ENCODE measurements at places on chromosomes 7 and 10. TPM values are rescaled to one million over a fixed set of nuclear protein-coding genes. Genes with fewer than 3 reads are reported as not detected.
A peak's percentile ranks its signal among the peaks of the same experiment; 100 is the strongest.

Gene MMP21
- total RNA-seq = not detected

Gene PRPS1L1
- not detected for total RNA-seq

Gene UBN2
- total RNA-seq = 42.0 TPM

Gene STOX1
- 5.4 TPM for total RNA-seq

DNA sequence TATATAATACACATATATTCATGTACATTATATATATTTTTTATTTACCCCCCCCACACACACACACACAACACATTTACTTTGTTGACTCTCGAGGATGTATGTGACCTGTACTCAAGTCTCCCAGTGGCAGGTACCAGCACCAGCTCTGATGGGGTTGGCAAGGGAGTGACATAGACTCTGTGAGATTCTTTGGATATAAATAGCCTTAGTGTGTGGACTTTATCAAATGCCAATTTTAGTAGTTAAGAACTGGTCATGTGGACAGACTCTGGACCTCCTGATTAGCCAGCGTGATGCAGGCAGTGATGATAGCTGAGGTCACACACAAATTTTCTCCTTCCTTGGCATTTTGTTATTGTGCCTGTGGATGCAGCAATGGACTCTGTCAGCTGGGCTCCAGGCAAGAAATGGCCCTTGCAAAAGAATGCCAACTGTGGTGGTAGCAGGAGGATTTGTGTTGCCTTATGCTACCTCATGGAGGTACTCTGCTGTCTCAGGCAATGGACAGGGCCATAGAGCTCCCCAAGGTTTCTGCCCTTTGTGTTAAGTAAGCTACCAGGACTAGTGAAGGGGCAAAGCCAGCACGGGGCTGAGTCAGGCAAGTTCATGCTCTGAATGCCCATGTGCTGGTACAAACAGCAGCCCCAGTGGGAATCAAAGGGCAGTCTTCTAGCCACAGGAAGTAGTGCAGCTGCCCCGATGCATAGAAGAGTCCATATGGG, 224.6 kb upstream of the ZWINT start:
- no peak for DNase-seq
- H3K27ac ChIP-seq = no peak overlapping the region
- no peaks in the 10 kb centered on the region for H3K4me1 ChIP-seq
- no peaks in the 10 kb centered on the region for H3K27me3 ChIP-seq
- no peak overlapping the region for H3K4me3 ChIP-seq
- no peaks in the 10 kb centered on the region for H3K36me3 ChIP-seq

DNA sequence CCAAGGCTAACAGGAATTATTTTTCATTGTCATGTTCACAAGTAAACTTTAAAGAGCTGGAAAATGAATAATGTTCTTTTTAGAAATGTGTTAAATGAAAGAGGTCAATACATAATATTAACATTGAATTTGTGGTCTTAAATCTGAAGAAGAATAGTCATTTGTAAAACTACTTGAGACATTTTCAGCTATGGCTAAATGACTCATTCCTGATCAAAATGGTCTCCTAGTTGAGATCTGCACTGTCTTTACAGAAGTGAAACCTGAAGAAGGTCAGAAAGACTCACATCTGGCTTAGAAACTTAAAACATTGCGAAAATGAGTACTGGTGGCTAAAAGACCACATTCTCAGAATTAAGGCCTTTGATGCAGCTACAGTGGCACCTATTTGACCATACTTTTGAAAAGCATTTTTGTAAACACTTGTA, 5.9 kb downstream of the PIK3CG start:
- no peak for DNase-seq

GRCh38 chr10:49539320-49539885, 482 bp upstream of the ERCC6 start:
- H3K27me3 ChIP-seq = peaks cover 11% of the 10 kb centered on the region
- DNase-seq = peak; percentile 73
- no peaks in the 10 kb centered on the region for H3K4me1 ChIP-seq
- H3K36me3 ChIP-seq = no peaks in the 10 kb centered on the region
- peak overlapping the region; percentile 82 for H3K4me3 ChIP-seq

GRCh38 chr7:19110776-19111175, 6.7 kb downstream of the TWIST1 start:
- H3K4me3 ChIP-seq = no peak overlapping the region
- peak; percentile 55 for DNase-seq
- no peaks in the 10 kb centered on the region for H3K4me1 ChIP-seq
- H3K36me3 ChIP-seq = no peaks in the 10 kb centered on the region
- no peak overlapping the region for H3K27ac ChIP-seq

DNA sequence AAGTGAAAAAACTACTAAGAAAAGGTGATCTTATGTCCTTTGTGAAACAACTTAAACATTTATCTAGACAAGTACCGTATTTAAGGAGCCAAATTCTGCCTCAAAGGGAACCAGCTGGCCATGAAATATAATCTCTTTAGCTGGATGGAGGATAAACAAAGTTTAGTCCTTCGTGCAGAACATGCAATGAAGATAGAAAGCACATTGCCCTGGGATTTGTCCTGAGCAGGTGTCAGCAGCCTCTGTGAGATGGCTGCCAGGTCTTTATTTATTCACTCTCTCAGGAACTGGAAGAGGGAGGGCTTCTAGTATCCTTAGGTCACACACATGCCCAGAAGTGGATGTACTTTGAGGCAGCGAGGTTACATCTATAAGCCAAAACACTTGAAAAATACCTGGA, 57.4 kb upstream of the CASD1 start:
- no peak overlapping the region for H3K4me3 ChIP-seq
- no peaks in the 10 kb centered on the region for H3K36me3 ChIP-seq
- no peak overlapping the region for H3K27ac ChIP-seq
- no peak for DNase-seq

- H3K36me3 ChIP-seq = no peaks in the 10 kb centered on the region
- no peak for DNase-seq
- H3K4me3 ChIP-seq = no peak overlapping the region
- H3K27me3 ChIP-seq = no peaks in the 10 kb centered on the region
Observed at GRCh38 chr7:22460363-22460988, 39.5 kb downstream of the STEAP1B start.

DNA sequence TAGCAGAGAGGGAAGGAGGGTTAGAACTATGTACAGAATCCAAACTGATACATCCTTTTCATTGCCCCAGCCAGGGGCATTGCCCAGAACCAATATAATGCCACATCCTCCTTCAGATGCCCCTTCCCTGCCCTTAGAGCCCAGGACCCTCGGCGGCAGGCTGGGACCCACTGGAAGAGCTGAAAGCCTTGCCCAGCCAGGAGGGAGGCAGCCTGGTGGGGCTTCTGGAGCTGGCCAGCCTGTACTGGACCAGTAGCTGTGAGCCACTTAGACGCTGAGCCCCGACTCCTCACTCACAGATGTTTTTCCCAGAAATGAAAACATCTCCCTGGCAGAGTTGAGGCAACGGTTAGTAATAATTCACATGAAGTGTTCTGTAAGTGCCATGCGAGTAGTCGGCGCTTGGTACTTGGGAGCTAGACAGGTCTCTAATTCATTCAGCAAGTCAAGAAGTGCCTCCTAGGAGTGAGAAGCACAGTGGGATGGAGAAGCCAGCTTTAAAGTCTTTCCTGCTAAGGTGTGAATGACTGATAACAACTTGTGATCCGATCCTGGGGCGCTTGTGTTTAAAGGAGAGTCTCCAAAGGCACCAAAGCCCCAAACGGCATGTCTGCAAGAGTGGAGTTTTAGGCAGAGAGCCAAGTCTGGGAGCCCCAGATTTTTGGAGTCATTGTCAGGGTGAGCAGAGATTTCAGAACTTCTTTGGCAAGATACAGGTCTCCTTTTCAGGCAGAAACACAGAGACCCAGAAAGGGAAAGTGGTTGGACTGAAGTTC, 9.8 kb downstream of the VSIR start:
- no peak for DNase-seq
- no peak overlapping the region for H3K27ac ChIP-seq
- H3K4me1 ChIP-seq = no peaks in the 10 kb centered on the region

DNA sequence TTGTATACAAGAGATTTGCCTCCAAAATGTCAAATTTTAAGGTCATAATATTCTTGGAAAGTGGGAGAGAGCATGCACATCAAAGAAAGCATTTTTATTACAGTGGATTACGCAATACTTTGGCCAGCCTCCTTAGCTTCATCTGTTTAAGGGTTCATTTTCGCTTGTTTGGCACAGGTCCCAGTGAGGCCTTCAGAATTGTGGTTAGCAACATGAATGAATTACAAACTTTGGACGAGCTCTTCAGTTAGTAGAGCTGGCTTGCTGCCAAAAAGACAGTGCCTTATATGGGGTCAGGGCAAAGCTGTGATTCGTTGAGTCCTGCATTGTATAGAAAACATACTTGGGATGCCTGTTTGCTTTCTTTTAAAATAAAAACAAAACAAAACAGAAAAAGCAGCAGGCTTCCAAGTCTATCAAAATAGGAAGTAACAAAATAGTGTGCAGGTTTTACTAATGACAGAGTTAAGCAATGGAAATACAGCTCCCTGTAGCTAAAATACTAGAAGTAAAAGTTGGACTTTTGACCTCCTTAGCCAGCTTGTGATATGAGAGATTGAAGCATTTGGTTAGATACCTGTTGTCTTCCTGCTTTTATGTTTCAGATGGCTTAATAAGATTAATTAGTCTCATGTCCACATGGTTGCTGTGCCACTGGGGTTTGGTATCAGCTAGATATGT, 190.8 kb downstream of the MLLT10 start:
- peak overlapping the region; percentile 61 for H3K27ac ChIP-seq
- H3K27me3 ChIP-seq = no peaks in the 10 kb centered on the region
- H3K36me3 ChIP-seq = peaks cover 35% of the 10 kb centered on the region
- H3K4me3 ChIP-seq = peak overlapping the region; percentile 17

- H3K4me1 ChIP-seq = no peaks in the 10 kb centered on the region
- no peak overlapping the region for H3K4me3 ChIP-seq
- no peaks in the 10 kb centered on the region for H3K27me3 ChIP-seq
- no peaks in the 10 kb centered on the region for H3K36me3 ChIP-seq
Observed at GRCh38 chr7:103425177-103425576, 20.8 kb downstream of the SLC26A5 start.

GRCh38 chr10:8280946-8281345, 226.5 kb downstream of the GATA3 start:
- no peak overlapping the region for H3K4me3 ChIP-seq
- H3K4me1 ChIP-seq = peaks cover 4% of the 10 kb centered on the region
- no peak overlapping the region for H3K27ac ChIP-seq
- no peak for DNase-seq

DNA sequence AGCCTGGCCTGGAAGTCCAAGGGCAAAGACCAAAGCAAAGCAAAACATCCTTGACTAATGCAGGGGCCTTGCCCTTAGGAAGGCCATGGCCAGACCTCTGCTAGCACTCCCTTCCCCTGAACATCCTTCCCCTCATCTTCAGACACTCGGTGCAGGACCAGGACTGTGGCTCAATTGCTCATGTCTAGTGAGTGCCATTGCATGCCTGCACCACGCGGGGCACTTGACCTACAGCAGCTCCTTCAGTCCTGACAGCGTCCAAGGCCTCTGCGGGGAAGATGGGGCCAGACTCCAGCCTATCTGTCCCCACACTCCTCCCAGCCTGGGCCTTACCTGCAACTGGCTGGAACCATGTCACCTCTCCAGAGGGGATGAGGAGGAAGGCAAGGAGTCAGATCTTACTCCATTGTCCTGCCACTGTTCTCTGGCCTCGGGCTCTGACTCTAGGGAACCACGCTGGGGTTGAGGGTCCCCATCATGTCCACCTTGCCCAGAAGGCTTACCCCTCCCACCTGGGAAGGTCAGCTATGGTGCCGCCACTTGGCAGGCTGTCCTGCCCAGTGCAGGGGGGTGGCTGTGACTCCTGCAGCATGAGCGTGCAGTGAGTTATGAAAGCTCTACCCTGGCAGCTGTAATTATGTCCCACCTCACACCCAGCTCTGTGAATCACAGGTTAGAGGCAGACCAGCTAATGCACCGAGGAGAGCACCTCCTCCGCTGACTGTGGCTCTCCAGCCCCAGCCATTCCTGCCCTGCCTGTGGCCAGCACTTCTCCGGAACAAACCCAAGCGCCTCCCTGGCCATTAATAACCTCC, 16.1 kb downstream of the DRGX start:
- peak; percentile 80 for DNase-seq
- H3K4me1 ChIP-seq = no peaks in the 10 kb centered on the region
- H3K27ac ChIP-seq = no peak overlapping the region
- H3K27me3 ChIP-seq = no peaks in the 10 kb centered on the region
- H3K36me3 ChIP-seq = no peaks in the 10 kb centered on the region
- no peak overlapping the region for H3K4me3 ChIP-seq

DNA sequence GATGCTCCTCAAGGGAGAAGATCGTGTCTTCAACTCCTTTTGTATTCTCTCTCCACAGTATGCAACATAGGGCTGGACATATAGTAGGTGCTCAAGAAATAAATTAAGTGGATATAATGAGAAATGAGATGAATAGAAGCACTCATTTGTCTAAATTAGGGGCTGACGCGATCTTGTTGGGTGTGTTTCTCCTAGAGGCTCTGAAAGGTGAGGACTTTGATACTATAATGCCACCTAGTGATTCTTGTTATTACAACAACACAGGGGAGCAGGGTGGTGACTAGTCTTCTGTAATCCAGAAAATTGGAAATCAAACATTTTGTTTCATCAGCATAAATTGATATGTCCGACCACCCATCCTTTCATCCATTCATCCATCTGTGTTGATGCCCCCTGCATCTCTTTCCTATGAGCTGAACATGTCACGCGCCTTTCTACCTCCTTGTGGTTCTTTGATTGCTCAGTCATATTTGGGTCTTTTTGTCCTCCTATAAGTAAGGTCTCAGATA, 3.5 kb upstream of the CFAP58 start:
- no peaks in the 10 kb centered on the region for H3K4me1 ChIP-seq
- no peak overlapping the region for H3K4me3 ChIP-seq
- peak; percentile 50 for DNase-seq

GRCh38 chr7:33836797-33837355, 68.5 kb upstream of the BMPER start:
- no peak overlapping the region for H3K27ac ChIP-seq
- no peaks in the 10 kb centered on the region for H3K27me3 ChIP-seq
- H3K4me1 ChIP-seq = no peaks in the 10 kb centered on the region

DNA sequence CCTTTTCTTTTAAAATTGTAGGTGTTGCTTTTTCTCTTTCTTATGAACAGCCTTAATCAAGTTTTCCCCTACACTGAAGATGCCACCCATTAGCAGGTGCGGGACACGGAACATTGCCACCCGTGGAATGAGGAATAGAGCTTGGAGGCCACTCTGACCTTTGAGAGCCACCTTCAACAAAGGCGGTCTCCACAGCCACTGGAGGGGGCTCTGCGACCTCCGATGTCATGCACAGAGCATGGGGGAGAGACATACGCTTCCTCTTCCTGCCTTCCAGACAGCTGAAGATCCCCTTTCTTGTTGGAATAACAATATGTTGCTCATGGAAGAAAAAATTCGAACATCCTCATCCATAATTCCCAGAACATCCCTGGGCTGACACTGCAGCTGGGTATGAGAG, 39.1 kb downstream of the ADARB2 start:
- H3K36me3 ChIP-seq = no peaks in the 10 kb centered on the region
- H3K4me1 ChIP-seq = no peaks in the 10 kb centered on the region
- no peak for DNase-seq

- DNase-seq = no peak
- H3K4me3 ChIP-seq = no peak overlapping the region
- no peak overlapping the region for H3K27ac ChIP-seq
- no peaks in the 10 kb centered on the region for H3K27me3 ChIP-seq
- peaks cover 48% of the 10 kb centered on the region for H3K36me3 ChIP-seq
Observed at GRCh38 chr10:97483506-97483905, 14.7 kb downstream of the MMS19 start.

Data from endodermal cell (in vitro differentiated cells).